Prostate gland (tissue), 2 donors: ENCODE measurements at places on chromosomes 12 and 14.

- no peak for DNase-seq
These were observed 86.6 kb upstream of the DYNC1H1 start for GRCh38 chr14:101877766-101878165.

- no peak for DNase-seq
These were observed 1.5 kb upstream of the PRPF40B start for GRCh38 chr12:49621651-49622500.

DNA sequence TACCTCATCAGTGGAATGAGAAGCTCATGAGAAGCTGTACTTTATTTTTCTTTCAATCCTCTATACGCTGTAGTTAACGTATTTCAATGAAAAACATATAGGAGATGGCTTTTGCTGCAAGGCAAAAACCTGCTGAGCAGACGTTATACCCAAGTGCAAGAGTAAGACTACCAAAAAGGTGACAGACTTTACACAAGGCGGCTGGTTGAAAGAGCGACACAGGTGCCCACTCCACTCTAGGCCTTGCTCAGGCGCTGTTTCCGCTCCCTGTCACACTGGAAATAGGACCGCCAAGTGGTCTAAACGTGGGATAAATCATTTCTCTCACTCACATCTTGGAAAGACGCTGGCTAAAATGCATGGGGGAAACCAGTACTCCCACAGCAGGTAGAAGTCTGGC is 54.5 kb downstream of the PPP2R5C start:
- DNase-seq: no peak

- no peak for DNase-seq
These were observed 845 bp downstream of the GIT2 start for GRCh38 chr12:109995361-109995685.

DNA sequence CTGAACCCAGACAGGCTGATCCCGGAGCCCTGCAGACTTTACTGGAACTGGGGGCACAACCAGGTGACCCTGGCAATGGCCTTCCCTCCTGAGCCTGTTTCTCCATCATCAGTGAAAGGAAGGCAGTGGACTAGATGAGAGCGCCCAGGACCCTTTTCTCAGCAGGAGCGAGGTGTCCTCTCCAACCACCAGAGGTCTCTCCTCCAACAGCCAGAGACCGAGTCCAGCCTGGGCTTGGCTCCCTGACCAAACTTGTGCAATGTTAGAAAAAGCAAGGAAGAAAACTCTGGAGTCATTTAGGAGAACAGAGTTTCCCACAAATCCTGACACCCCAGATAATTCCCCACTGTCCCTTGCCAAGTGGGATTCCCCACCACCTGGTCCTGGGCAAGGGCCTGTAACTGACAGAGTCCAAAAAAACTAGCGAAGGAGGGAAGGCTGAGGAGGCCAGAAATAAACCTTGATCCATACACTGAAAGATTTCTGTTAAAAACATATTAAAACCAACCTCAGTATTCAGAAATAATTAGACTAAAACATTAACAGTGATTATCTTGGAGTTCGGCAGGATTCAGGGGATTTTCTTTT is 9.0 kb downstream of the RPS6KL1 start:
- DNase-seq: peak; percentile 68

DNA sequence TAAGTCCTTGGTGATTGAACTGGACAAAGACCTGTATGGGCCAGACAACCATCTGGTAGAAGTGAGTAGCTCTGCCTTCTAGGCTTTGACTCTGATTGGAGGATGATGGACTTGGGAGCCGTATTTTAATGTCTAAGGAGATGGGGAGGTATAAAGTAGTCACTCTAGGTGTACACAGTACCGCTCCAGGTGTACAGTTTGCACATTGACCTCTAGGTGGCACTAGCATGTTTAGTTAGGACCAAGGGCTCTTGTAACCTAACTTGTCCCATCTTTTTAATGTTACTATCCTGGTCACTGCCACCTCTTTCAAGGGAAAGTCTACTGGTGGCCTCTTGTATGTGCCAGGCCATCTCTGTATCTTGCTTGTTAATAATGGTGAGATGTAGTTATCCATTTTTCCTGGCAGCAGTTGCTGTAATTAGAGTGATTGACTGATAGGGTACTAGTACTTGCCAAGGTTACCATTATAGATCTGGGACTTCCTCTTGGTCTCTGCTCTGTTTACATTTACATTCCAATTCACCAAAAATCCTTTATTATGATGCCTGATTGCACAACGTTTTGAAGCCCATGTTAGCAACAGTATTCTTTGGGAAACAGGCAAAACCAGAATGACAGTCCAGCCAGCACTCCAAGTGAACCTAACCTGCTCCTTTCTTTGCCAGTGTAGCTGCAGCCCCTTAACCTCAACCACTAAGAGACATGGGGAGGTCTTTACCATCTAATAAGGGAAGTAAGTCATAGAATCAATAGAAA is 3.6 kb downstream of the SMARCD1 start:
- DNase-seq: peak; percentile 61

DNA sequence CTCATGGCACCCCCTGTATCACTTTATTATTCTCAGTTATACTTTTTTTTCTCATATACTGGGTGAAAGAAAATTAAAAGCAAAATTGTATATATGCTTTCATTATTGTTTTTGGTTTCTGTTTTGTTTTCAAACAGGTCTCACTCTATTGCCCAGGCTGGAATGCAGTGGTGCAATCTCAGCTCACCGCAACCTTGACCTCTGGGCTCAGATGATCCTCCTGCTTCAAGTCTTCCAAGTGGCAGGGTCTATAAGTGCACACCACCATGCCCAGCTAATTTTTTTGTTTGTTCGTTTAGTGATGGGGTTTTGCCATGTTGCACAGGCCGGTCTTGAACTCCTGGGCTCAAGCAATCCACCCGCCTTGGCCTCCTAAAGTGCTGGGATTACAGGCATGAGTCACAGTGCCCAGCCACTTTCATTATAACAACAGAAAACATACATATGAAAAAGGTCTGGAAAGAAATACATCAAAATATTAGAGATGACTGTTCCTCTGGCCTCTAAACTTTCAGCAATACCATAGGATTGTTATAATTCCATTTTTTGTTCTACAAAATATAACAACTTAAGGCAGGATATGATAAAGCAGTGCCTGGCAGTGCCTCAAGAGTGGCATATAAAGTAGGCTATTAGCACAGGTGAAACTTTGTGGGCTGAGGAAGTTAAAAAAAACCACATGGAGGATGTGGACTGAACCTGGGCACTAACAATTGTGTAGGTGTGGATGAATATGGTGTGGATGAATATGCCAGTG is 5.8 kb upstream of the NTN4 start:
- DNase-seq: no peak
